ENCODE measurements at places on chromosomes 3 and 15.
A peak's percentile ranks its signal among the peaks of the same experiment; 100 is the strongest.

GRCh38 chr3:64074060-64074459 is 50.8 kb upstream of the PSMD6 start:
- no peak for DNase-seq
- H3K36me3 ChIP-seq, result no peaks in the 10 kb centered on the region
- H3K4me3 ChIP-seq, result no peak overlapping the region
- H3K27me3 ChIP-seq, result peaks cover 24% of the 10 kb centered on the region
- H3K27ac ChIP-seq, result no peak overlapping the region

DNA sequence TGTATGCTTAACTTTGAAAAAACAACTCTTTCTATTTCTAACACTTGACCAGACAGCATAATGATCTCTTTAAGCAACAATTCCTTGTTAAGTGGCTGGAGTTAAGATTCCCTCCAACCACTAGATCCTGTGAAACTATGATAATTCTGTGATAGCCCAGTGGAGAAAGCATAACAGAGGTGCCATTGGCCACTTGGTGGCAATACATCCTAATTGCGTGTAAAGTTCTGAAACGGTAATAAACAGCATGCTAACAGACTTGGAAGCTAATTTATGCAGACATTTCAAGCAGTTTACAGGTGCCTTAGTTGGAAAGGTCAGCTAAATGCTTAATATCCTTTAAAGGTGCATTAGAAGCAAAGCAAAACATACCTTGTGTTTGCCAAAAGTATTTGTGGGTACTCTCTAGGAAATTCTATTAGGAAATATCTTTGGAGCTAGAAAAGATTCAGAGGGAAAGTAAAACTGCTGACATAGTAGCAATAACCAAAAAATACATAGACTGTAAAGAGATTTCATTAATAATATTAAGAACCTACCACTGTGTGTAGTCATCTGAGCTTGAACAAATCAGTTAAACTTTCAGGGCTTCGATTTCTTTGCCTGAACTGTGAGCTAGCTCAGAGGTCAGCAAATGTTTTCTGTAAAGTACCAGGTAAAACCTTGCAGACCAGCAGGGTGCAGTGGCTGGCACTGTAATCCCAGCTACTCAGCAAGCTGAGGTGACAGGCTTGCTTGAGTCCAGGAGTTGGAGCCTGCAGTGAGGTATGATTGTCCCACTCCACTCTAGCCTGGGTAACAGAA is 19.0 kb upstream of the CSTA start:
- peaks cover 6% of the 10 kb centered on the region for H3K4me1 ChIP-seq
- no peak overlapping the region for H3K4me3 ChIP-seq
- no peak for DNase-seq
- H3K27me3 ChIP-seq, result peaks cover 1% of the 10 kb centered on the region
- H3K27ac ChIP-seq, result no peak overlapping the region
- no peaks in the 10 kb centered on the region for H3K36me3 ChIP-seq

DNA sequence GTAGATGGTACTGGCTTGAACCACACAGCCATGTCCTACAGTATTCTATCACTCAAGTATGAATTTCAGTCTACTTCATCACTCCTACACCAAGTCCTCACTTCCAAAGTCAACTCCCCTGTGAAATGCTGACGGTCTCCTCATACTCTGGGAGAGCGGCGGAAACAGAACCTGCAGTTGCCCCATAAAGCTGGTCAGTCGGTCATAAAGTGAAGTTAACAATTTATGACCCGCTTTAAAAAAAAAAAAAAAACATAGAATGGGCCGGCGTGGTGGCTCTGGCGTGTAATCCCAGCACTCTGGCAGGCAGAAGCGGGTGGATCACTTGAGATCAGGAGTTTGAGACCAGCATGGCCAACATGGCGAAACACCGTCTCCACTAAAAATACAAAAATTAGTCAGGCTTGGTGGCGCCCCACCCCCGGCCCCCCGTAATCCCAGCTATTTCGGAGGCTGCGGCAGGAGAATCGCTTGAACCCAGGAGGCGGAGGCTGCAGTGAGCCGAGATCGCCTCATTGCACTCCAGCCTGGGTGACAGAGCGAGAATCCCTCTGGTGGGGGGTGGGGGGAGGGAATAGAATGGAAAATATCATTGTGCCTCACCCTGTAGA is 2.1 kb downstream of the TRANK1 start:
- DNase-seq, result no peak
- H3K4me3 ChIP-seq, result no peak overlapping the region
- H3K36me3 ChIP-seq, result peaks cover 5% of the 10 kb centered on the region
- H3K27ac ChIP-seq, result no peak overlapping the region
- peaks cover 17% of the 10 kb centered on the region for H3K4me1 ChIP-seq
- no peaks in the 10 kb centered on the region for H3K27me3 ChIP-seq

GRCh38 chr3:115388166-115388565 is 235.1 kb upstream of the GAP43 start:
- no peak overlapping the region for H3K4me3 ChIP-seq
- H3K27me3 ChIP-seq, result peaks cover 4% of the 10 kb centered on the region
- no peaks in the 10 kb centered on the region for H3K4me1 ChIP-seq
- no peak overlapping the region for H3K27ac ChIP-seq
- no peak for DNase-seq

- peaks cover 2% of the 10 kb centered on the region for H3K36me3 ChIP-seq
- H3K27ac ChIP-seq, result no peak overlapping the region
- peaks cover 10% of the 10 kb centered on the region for H3K4me1 ChIP-seq
- no peak overlapping the region for H3K4me3 ChIP-seq
Measured at GRCh38 chr3:127684871-127685707, 12.3 kb downstream of the ABTB1 start.

DNA sequence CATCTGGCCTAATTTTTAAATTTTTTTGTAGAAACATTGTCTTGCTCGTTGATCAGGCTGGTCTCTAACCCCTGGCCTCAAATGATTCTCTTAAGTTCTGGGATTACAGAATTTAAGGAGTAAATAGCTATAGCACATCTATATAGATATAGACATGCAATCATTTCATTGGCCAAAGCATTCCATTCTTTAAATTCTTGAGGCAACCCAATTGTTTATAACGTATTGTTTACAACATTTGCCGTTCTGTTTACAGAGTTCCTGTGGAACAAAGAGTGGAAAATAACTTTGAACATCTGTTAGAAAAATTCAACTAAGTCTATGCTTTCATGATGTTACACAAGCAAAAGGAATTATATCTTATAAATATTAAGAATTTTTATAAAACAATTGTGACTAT is 205.2 kb upstream of the ROBO2 start:
- no peaks in the 10 kb centered on the region for H3K27me3 ChIP-seq
- H3K4me1 ChIP-seq, result no peaks in the 10 kb centered on the region
- DNase-seq, result no peak
- no peak overlapping the region for H3K4me3 ChIP-seq
- H3K36me3 ChIP-seq, result no peaks in the 10 kb centered on the region
- H3K27ac ChIP-seq, result no peak overlapping the region

DNA sequence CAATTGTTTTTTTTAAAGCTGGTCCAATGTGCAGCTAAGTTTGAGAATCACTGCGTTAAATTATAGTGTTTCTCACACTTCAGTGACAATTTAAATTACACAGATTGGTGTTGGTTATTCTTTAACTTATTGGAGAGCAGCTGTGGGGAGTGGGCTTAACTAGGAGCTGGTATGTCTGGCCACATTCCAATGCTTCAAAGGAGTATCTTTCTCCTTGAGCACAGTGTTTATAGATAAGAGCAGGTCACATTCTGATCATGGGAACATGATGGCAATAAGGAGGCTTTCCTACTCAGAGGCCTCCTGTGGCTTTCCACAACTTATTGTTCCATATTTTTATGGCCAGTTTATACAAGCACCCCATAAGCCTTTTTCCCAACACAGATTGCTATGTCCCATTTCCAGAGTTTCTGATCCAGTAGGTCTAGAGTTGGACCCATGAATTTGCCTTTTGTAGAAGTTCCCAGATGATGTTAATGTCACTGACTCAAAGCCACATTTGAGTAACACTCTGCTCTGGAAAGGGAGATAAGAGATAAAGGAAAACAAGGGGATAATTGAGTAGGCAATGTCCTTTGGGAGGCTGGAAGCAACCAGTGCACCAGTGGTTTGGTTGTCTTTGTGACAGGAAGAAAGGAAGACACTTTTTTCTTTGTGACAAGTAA is 33.0 kb upstream of the PLSCR4 start:
- no peaks in the 10 kb centered on the region for H3K4me1 ChIP-seq
- no peak overlapping the region for H3K4me3 ChIP-seq
- no peaks in the 10 kb centered on the region for H3K36me3 ChIP-seq

DNA sequence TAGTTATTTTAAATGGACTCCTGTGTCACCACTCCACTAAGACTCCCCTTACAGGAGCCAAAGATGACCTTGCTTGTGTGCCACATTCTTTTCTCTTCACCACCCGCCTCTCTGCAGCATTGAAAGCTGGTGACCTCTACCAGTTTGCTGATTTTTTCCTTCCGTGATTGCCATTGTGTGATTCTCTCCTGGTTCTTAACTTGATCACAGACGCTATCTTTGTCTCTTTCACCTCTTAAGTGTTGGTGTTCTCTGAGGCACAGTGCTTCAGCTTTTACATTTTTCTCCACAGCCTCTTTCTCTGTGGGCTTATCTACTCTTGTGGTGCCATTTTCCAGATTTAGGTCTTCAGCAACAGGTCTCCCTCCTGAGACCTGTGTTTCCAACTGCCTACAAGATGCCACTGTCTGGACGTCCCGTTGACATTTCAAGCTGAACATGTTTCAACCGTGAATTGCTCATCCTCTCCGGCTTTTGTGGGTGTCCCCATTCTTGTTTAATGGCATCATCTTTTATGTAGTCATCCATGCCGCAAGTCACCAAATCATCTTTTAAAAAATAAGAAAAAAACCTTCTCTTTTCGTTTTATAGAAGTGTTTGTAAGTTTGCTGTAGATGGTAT is 26.5 kb downstream of the IQGAP1 start:
- peak overlapping the region; percentile 14 for H3K27ac ChIP-seq
- H3K4me1 ChIP-seq, result peaks cover 51% of the 10 kb centered on the region
- H3K36me3 ChIP-seq, result peaks cover 31% of the 10 kb centered on the region
- DNase-seq, result no peak

DNA sequence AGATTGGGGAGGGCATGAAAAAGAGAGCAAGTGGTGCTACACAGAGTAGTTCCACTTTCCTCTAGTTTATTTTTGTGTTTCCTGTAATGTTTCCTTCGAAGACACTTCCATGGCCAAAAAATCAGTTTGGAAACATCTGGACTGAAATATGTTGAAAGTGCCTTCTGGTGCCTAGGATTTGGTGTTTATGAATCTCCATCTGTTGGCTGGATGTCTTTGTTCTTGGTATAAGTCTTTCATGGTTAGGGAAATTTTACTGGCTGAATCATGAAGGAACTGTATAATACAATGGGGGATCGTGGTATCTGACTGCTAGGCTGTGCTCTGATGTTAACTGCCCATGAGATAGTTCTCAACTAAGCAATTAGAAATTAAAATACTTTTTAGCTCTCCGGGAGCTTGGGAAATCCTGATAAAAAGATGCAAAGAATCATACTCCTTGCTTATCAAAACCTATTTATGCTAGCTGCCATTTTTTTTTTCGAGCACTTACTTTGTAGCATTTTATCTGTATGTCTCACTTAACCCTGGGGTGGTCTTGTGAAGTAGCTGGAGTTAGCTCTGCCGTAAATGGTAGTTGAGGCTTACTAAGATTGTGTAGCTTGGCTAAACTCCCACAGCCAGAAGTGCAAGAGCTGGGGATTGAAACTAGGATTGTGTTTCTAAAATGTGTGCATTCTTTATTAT is 21.9 kb downstream of the AKAP13 start:
- peak overlapping the region; percentile 95 for H3K27ac ChIP-seq
- no peak for DNase-seq
- no peaks in the 10 kb centered on the region for H3K27me3 ChIP-seq
- H3K36me3 ChIP-seq, result peaks cover 5% of the 10 kb centered on the region
- peak overlapping the region; percentile 60 for H3K4me3 ChIP-seq

- no peak overlapping the region for H3K27ac ChIP-seq
- H3K4me3 ChIP-seq, result no peak overlapping the region
- no peaks in the 10 kb centered on the region for H3K36me3 ChIP-seq
- no peak for DNase-seq
- no peaks in the 10 kb centered on the region for H3K27me3 ChIP-seq
Measured at GRCh38 chr3:106018929-106019550, 150.2 kb upstream of the CBLB start.

DNA sequence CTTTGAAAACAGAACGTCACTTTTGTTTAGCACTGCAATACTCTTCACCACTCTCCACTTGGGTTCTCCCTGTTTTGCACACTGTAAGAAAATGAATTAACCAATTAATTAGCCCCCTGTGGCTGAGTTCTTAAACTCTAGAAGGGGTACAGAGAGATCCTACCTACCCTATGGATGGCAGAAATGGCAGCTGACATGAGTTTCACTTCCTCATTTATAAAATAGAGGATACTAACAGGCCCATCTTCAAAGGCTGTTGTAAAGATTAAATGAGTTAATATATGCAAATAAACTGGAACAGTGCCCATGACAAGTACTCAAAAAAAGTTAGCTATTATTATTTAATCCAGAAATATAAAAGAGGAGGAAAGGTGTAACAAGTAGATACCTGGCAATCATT is 36.9 kb downstream of the SUCLG2 start:
- H3K36me3 ChIP-seq, result peaks cover 38% of the 10 kb centered on the region
- DNase-seq, result no peak
- peak overlapping the region; percentile 38 for H3K27ac ChIP-seq
- peaks cover 16% of the 10 kb centered on the region for H3K4me1 ChIP-seq
- H3K4me3 ChIP-seq, result no peak overlapping the region
- H3K27me3 ChIP-seq, result no peaks in the 10 kb centered on the region

DNA sequence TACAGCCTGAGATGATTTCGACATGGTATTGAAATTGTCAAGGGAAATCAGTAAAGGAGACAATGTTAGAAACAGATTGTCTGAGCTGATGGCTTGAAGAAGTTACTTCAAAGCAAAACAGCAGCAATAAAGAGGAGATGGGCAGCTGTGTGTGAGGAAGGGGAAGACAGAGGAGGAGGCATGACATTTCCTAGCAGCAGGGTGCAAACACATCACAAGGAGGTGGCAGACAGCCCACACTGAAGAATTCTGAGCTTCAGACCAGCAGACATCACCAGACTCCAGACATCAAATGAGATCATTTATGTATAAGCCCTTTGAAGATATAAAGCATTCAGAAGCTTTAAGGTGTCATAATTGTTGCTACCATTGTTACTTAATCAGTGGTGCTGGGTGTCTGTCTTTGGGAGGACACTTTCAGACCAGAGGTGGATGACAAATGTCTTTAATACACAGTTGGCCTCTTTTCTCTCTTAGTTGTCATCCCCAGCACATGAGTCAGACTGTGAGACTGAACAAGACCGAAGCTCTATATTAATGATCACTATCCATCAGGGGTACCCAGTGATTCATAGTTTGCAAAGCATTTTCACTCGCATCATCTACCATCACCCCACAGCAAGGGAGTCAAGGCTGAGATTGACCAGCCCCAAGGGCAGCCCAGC is 203.9 kb downstream of the MINAR1 start:
- DNase-seq, result no peak
- H3K4me3 ChIP-seq, result no peak overlapping the region
- no peak overlapping the region for H3K27ac ChIP-seq
- peaks cover 16% of the 10 kb centered on the region for H3K27me3 ChIP-seq
- H3K36me3 ChIP-seq, result no peaks in the 10 kb centered on the region

Measured in memory B cell (primary cell).